CD4-positive, alpha-beta T cell (primary cell): ENCODE measurements at places on chromosomes 1 and 21. TPM values are rescaled to one million over a fixed set of nuclear protein-coding genes. Genes with fewer than 3 reads are reported as not detected.

Gene SLAMF7
- 0.69 TPM for total RNA-seq

DNA sequence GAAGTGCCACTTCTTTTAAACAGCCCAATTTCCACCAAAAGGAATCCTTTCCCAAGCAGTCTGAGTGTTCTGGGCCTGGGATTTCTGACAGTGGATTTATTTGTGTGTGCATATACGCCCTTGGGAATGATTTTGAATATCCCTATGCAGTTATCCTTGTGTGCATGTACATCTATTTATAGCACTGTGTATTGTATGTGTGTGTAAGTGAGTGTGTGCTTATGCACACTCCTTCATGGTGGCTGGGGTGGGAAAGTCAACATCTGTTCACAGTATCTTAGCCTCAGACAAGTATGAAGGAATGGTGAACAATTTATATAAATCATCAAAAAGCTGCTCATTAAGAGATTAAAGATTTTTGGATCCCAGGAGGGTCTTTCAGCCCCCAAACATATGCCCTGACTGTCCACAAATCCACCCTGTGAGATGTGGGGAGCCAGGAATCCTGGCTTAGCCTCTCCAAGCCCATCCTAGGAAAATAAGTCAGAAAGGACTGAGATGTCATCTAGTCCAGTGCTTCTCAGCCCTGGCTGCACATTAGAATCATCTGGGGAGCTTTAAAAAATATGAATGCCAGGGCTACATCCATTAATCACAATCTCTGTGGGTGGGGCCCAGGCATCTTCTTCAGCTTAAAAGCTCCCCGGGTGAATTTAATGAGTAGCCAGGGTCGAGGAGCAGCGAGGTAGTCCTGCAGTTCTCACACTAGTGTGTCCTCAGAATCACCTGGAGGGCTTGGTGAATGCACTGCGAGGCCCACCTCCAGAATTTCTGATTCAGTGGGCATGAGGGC, 101.4 kb downstream of the PLXNA2 start:
- DNase-seq: no peak

DNA sequence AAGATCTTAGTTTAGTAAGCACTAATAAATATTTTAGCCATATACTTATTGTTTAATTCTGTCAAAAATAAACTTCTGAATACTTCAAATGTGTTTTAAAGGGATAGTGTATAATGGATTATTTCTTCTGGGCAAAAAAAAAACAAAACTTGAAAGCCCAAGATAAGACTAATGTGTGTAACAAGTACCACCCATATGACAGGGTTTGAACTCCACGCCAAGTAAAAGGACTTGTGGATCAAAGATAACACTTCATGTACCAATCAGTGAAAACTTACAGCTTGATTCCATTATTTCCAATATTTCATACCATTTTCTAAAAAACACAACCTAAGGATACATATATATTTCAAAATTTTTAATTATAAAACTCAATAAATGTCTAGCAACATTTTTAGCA, 59.5 kb downstream of the DENND1B start:
- no peak for DNase-seq

Gene PLEKHG5
- 6.1 TPM for total RNA-seq

DNA sequence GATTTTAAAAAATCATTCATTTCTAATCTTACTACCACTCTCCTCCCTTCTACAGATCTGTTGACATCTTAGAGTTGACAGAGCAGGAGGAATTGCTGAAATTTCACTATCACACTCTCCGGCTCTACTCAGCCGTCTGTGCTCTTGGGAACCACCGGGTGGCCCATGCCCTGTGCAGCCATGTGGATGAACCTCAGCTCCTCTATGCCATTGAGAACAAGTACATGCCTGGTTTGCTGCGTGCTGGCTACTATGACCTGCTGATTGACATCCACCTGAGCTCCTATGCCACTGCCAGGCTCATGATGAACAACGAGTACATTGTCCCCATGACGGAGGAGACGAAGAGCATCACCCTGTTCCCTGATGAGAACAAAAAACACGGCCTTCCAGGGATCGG, 276.7 kb downstream of the ZP4 start:
- no peak for DNase-seq

Gene TMIGD3
- not detected for total RNA-seq

DNA sequence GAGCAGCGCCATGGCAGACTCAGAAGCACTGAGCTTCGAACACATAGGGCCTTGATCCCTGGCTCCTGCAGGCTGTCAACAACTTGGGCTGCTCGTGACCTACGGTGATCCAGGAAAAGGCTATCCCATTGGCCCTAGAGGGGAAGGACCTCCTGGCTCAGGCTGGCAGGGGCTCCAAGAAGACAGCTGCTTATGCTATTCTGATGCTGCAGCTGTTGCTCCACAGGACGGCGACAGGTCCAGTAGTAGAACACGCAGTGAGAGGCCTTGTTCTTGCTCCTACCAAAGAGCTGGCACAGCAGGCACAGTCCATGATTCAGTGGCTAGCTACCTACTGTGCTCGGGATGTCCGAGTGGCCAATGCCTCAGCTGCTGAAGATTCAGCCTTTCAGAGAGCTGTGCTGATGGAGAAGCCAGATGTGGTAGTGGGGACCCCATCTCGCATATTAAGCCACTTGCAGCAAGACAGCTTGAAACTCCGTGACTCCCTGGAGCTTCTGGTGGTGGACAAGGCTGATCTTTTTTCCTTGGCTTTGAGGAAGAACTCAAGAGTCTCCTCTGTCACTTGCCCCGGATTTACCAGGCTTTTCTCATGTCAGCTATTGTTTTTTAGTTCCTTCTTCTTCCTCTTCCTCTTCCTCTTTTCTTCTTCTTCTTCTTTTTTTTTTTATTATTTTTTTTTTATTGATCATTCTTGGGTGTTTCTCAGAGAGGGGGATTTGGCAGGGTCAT, 18.9 kb downstream of the ITLN2 start:
- DNase-seq: no peak
